Right ventricle myocardium inferior (tissue), 1 donor: ENCODE measurements at places on chromosomes 3 and 15. TPM values are rescaled to one million over a fixed set of nuclear protein-coding genes. Genes with fewer than 3 reads are reported as not detected.

The CD86 gene
- 4.2 TPM for total RNA-seq

The TMEM108 gene
- 2.2 TPM for total RNA-seq

The PIK3R4 gene
- 11.4 TPM for total RNA-seq

The FBN1 gene
- 41.0 TPM for total RNA-seq

The CHRNA5 gene
- total RNA-seq: 3.7 TPM

The ATP10A gene
- total RNA-seq: 1.7 TPM

The NANOGP8 gene
- not detected for total RNA-seq

DNA sequence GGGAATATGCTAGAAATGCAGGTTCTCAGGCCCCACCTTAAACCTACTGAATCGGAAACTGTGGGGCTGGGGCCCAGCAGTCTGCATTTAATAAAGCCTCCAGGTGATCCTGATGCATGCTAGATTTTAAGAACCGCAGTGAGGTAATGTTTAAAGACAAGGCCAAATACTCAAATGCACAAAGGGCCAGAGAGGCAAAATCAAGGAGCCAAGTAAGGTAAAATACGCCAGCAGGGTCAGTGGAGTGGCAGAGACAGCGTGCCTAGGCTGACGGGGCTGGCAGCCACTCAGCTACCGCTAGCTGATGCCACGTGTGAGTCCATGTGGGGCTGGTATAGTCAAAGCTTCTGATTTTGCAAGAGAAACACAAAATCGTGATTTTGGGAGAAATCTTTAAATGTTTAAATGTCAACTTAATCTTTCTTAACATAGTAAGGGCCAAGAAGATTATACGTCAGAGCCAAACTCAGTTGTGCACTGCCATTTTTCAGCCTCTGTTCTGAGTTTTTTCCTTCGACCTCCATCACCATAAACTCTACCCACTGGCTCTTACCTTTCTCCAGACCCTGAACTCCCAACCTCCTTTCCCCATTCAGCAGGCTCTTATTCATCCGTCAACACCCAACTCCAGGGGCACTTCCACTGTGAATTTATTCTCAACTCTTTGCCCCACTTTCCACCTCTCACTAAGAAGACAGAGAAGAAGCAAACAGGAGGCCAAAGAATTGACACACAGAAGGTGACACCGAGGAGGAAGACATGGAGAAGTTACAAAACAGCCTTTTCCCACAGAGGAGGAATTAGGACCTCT lies 136.6 kb upstream of the RAD18 start:
- no peak for DNase-seq

DNA sequence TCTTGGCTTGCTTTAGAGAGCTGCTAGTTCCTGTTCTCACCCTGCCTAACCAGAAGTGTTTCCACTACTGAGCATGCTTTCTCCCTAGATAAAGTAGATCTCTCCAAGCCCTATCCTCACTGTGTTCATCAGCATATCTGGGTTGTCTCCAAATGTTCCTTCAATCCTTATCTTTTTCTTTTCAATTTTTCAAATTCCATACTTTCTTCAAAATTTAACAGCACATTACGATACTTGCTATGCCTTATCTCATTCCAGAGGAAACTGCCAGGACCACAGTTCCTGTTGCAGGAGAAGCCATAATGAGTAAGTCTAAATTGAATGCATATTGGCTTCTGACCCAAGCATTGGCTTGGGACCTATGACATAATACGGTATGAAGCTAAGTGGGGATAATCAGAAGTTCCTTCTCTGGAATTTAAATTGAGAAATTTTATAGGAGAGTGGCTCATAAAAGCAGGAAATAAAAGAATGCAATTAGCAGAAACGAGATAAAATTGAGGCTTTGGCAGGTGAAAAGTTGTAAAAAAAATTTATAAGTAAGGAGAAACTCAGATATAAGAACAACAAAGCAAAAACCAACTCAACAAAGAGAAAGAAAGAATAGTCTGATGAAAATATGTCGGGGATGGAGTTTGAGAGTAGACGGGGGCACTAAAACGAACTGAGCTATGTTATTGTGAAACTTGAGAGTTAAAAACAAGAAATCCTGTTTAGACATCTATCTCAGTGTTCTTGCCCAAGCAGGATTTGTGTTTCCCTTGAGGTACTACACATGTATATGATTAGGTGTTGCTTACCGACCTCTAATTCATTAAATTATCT lies 631.7 kb upstream of the CCDC54 start:
- DNase-seq: no peak

- no peak for DNase-seq
Observed at GRCh38 chr3:100720426-100720825, 11.1 kb downstream of the TFG start.

GRCh38 chr3:152282813-152283212 lies 14.1 kb downstream of the MBNL1 start:
- DNase-seq: no peak

- DNase-seq: no peak
Observed at GRCh38 chr15:69280783-69281182, 17.9 kb upstream of the PAQR5 start.

GRCh38 chr15:85692873-85693272 lies 101.9 kb downstream of the KLHL25 start:
- no peak for DNase-seq

DNA sequence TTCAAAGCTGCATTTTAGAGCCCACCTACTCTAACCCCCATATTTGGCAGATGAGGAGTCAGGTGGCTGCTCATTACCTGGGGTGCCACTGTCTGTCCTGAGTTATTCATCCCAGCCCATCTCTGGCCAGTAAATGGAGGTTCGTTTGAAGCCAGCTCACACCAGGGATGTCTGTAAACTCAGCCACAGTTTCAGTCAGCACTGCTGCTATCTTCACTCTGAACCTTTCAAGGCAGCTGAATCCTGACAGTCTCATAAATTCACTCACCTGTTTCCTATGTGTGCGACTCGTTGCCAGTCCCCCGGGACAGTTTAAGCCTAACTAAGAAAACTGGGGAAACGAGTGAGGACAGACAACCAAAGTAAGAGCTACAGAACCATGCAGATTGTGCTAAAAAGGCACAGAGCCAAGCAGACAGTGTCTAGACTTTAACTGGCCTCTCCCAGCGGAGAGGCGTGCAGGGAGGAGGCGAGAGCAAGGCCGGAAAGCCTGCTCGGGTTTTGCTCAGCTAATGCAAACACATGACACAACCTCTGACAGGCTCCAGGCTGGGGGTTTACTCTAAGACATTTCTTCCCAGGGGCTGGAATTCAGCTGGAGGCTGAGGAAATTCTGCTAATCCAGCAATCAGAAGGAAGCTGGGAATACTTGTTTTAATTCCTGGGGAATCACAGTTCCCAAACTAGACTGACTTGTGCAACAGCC lies 12.0 kb downstream of the FSTL1 start:
- DNase-seq: peak; percentile 75

GRCh38 chr3:128245460-128245859 lies 92.2 kb downstream of the EEFSEC start:
- DNase-seq: no peak

GRCh38 chr3:171986176-171986575 lies 53.2 kb upstream of the FNDC3B start:
- no peak for DNase-seq

DNA sequence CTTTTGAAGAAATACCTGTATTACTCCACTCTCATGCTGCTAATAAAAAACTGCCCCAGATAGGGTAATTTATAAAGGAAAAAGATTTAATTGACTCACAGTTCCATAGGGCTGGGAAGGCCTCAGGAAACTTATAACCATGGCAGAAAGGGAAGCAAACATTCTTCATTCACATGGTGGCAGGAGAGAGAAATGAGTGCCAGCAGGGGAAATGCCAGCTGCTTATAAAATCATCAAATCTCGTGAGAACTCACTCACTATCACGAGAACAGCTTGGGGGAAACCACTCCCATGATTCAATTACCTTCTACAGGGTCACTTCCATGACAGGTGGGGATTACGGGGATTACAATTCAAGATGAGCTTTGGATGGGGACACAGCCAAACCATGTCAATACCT lies 18.7 kb downstream of the MFSD1 start:
- DNase-seq: no peak

- peak; percentile 62 for DNase-seq
Observed at GRCh38 chr3:14784087-14784681, 34.6 kb upstream of the FGD5 start.

- DNase-seq: no peak
Observed at GRCh38 chr3:54987719-54988118, 59.9 kb upstream of the LRTM1 start.

DNA sequence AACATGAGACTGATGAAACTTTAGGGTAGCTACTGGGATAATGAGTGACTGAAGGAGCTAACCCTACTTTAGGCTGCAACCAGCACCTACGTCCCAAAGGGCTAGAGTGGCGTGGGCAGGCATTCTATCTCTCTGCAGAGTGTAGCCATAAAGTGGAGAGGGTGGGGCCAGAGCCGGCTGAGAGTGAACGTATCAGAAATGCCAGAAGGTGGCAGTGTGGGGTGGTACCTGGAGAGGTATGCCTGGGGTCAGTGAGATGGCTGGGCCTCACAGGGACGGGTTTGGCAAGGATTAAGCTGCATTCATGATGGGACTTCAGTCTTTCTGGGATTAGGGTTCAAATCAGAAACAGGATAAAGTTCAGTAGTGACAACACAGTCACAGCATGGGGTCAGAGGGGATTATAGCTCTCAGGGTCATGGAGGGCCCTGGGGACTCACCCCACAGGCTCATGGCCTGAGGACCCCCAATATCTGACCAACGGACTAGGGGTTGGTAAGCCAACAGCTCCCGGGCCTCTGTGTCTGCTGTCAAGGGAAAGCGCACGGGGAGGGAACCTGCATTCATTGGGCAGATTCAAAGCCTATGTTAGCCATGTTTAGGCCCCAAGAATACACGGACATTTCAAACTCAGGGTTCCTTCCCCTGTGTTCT lies 86.5 kb upstream of the FOXB1 start:
- DNase-seq: no peak

- DNase-seq: peak; percentile 67
Observed at GRCh38 chr3:172903642-172904320, 153.3 kb downstream of the ECT2 start.

GRCh38 chr15:26697913-26698312 lies 75.0 kb downstream of the GABRB3 start:
- no peak for DNase-seq

- DNase-seq: peak; percentile 39
Observed at GRCh38 chr15:59223736-59224135, 17.1 kb downstream of the LDHAL6B start.

- DNase-seq: no peak
Observed at GRCh38 chr3:119099785-119100184, 46.2 kb upstream of the TEX55 start.
